Hepatocyte (in vitro differentiated cells): ENCODE measurements at places on chromosomes 12 and 14. TPM values are rescaled to one million over a fixed set of nuclear protein-coding genes. Genes with fewer than 3 reads are reported as not detected.

GRCh38 chr14:92568621-92569479 lies 55.3 kb downstream of the RIN3 start:
- DNase-seq = no peak

CCDC175 gene
- not detected in 2 replicates for polyA plus RNA-seq

CPM gene
- polyA plus RNA-seq = 28.0 and 30.2 TPM in 2 replicates

- no peak for DNase-seq
Observed at GRCh38 chr14:60893911-60894310, 87.0 kb downstream of the TRMT5 start.

- no peak for DNase-seq
Observed at GRCh38 chr14:53824061-53824460, 132.6 kb downstream of the BMP4 start.

DPPA3 gene
- polyA plus RNA-seq = 0.80 TPM in 1 of 2 replicates, not detected in the other

DNA sequence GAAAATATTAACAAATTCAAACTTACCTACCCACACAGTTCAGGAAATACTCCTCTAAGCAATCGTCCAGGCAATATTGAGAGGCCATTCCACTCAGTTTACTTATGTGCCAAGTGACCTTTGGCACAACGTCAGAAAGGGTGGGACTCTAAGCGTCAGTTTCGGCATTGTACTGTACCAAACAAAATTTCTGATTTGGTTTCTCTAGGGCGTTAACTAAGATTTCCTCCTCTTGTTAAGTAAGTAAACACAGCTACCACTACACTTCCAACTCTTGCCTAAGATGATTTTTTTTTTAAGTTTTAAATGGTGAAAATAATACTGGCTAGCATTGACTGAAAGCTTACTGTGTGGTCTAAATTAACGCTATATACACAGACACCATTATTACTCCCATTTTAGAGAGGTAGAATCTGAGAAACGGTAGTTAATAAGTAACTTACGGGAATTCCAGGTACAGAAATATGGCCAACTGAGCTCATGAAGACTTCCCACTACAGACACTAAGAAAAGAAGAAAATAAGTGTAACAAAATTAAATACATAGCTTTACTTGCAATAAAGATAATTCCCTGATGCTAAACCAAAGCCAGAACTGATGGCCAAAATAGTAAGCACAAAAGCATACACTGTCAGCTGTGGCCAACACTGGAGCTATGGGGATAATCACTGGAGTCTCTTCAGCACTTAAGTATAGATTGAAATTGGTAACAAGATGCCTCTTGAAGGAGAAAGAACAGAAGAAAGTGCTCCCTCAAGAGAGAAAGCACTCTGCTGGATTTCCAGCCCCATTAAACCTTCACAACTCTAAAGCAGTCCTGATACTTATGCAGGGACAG lies 76.1 kb downstream of the EPS8 start:
- DNase-seq = peak; percentile 33

- no peak for DNase-seq
Observed at GRCh38 chr12:57695770-57696432, 2.0 kb downstream of the OS9 start.

DNA sequence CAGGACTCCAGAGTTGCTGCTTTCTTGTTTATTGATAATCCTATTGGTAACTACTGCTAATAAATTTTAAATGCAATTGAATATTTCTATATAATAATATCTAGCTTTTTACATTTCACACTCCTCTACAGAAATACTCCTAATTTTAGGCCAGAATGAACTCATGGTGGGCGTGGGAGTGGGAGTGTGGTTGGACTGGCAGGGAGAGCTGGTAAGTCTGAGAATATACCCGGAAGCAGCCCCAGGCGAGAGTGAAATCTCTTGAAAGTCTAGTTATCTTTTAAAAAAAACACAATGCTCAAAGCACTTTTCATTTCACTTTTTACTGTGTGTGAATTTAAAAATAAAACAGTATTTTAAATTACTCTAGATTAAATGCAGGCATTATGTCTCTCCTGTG lies 4.7 kb downstream of the TMEM263 start:
- DNase-seq = no peak
